ENCODE measurements at places on chromosomes 4 and X. TPM values are rescaled to one million over a fixed set of nuclear protein-coding genes. Genes with fewer than 3 reads are reported as not detected.

- no peak for DNase-seq
Measured at GRCh38 chr4:80014531-80014930, 58.5 kb downstream of the ANTXR2 start.

DNA sequence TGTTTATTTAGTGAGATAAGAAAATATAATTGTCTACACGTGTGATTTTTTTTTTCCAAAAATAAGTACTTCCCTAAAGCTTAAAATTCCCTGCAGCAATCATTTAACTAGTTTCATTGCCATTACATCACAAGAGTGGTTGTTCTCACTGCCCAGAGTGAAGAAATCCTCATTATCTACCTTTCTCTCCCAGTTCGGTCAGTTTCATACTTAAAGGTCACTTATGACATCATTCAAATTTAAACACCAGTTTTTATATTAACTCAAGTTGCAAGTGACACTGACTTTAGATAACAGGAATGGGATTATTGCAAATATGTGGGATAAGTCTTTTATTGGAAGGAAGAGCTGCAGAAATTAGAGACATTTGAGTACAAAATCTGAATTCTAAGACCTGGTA, 1699.8 kb upstream of the IGFBP7 start:
- DNase-seq, result no peak

The XK gene
- 1.1 TPM for polyA plus RNA-seq

DNA sequence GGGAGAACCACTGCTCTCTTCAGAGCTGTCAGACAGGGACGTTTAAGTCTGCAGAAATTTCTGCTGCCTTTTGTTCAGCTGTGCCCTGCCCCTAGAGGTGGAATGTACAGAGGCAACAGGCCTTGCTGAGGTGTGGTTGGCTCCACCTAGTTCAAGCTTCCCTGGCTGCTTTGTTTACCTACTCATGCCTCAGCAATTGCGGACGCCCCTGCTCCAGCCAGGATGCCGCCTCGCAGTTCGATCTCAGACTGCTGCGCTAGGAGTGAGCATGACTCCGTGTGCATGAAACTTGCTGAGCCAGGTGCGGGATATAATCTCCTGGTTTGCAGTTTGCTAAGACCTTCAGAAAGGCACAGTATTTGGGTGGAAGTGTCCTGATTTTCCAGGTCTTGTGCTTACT, 70.9 kb downstream of the MAGEB5 start:
- no peak for DNase-seq

DNA sequence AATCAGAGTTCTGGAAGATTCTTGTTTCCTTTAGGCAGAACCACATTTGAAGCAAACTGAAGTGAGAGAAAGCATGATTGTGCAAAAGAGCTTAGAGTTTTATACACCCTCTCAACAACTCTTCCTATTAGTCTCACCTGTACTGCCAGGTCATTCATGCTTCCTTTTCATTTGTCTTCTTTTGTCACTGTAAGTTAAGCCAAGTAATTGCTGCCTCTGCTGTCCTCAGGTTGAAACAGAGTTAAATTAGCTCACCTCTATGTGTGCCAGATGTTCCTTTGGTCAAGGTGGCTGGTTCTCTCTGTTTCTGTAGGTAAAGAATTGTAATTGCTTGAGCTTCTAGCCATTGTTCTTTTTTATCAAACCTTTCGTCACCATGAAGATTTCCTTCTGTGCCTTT, 41.1 kb upstream of the HPGD start:
- DNase-seq, result no peak

The SPOCK3 gene
- polyA plus RNA-seq, result 7.3 TPM

Measured in left renal cortex interstitium (tissue), 4 donors.